ENCODE measurements at places on chromosomes 5 and 9.

GRCh38 chr5:93322974-93323860 lies 257.8 kb downstream of the NR2F1-AS1 start:
- DNase-seq, result no peak

DNA sequence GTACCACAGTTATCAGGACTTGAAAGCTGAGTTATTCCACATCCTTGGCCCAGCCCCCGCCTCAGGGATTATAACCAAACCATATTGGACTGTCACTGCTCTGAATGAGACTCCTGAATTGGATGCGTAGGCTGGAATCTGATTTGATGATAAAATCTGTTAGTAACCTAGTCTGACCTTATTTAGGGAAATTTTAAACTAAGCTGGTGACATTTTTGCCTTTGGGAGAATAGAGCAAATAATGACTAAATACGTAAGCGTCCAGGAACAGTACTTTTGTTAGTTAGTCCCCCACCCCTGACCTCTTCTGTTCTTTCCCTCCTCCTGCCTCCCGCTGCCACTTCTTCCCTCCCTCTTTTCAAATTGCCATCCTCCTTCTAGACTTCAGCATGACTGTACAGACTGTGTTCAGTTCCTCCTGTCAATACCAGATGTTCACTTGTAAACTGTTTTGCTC lies 92.6 kb downstream of the TLE4 start:
- DNase-seq, result no peak

GRCh38 chr5:26482810-26483375 lies 555.5 kb downstream of the CDH9 start:
- DNase-seq, result peak; percentile 36

GRCh38 chr5:54884195-54884536 lies 101.2 kb downstream of the ESM1 start:
- DNase-seq, result peak; percentile 37

DNA sequence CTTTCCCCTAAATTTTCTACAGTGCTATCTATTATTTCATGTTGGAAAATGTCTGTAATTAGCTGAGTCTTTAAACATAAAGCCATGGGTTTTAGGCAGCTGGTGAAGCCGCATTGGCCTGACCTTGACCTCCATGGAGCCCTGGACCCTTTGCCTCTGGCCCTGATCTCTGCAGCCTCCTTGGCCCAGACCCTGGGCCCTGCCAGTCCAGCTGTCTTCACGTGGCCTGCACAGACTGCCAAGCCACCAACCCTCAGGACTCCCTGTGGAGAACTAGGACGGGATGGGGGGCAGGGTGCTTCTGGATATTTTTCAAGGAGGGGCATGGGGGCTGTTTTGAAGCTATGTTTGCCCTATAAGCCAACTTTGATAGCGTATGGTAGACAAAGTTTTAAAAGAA lies 29.8 kb upstream of the PPARGC1B start:
- DNase-seq, result no peak

DNA sequence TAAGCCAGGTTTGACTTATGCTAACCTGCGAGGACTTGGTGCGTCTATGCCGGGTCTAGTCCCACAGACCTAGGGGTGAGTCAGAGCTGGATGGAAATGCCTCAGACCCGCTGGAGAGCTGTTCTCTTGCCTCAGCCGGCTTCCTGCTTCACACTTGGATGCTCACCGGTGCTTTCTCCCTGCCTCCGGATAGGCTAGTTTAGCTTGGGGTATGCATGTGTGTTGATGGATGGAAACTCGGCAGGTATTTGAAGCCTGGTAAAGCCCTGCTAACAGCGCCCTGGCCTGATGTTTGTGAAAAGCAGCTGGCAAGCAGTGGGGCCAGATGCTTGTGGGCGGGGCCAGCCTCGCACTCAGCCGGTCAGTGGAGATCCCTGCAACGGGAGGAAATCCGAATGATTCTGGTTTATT lies 29.3 kb downstream of the PRRC2B start:
- DNase-seq, result peak; percentile 97
